ENCODE measurements at places on chromosomes 6 and 20. TPM values are rescaled to one million over a fixed set of nuclear protein-coding genes. Genes with fewer than 3 reads are reported as not detected.

ZBTB46 gene
- total RNA-seq, result 21.1 TPM

SLC17A5 gene
- 34.9 TPM for total RNA-seq

LPIN3 gene
- total RNA-seq, result 18.1 TPM

EYS gene
- under 0.01 TPM for total RNA-seq

ANKEF1 gene
- 0.53 TPM for total RNA-seq

CLPSL1 gene
- total RNA-seq, result not detected

LHFPL5 gene
- not detected for total RNA-seq

CD24 gene
- total RNA-seq, result under 0.01 TPM

TNFAIP3 gene
- 4.4 TPM for total RNA-seq

HSPA12B gene
- total RNA-seq, result not detected

ULBP1 gene
- total RNA-seq, result 4.3 TPM

KCNK16 gene
- not detected for total RNA-seq

FOXQ1 gene
- not detected for total RNA-seq

TCF21 gene
- total RNA-seq, result 0.58 TPM

RCAN2 gene
- total RNA-seq, result 11.7 TPM

NNAT gene
- 4.6 TPM for total RNA-seq

EPM2A gene
- 1.9 TPM for total RNA-seq
